Stimulated activated naive B cell treated with anti-CD40 and anti-IgM and Interleukin-4, amounts not matched to agents 10 μg/mL and 1 μg/mL and 100 μg/mL, for 72 hours (primary cell): ENCODE measurements at places on chromosomes 7 and 10.

- no peak for DNase-seq
Observed at GRCh38 chr10:69506487-69506833, 55.2 kb downstream of the TSPAN15 start.

GRCh38 chr10:63711867-63712716, 190.9 kb downstream of the REEP3 start:
- DNase-seq: no peak

- DNase-seq: no peak
Observed at GRCh38 chr10:15453457-15453856, 82.4 kb upstream of the FAM171A1 start.

DNA sequence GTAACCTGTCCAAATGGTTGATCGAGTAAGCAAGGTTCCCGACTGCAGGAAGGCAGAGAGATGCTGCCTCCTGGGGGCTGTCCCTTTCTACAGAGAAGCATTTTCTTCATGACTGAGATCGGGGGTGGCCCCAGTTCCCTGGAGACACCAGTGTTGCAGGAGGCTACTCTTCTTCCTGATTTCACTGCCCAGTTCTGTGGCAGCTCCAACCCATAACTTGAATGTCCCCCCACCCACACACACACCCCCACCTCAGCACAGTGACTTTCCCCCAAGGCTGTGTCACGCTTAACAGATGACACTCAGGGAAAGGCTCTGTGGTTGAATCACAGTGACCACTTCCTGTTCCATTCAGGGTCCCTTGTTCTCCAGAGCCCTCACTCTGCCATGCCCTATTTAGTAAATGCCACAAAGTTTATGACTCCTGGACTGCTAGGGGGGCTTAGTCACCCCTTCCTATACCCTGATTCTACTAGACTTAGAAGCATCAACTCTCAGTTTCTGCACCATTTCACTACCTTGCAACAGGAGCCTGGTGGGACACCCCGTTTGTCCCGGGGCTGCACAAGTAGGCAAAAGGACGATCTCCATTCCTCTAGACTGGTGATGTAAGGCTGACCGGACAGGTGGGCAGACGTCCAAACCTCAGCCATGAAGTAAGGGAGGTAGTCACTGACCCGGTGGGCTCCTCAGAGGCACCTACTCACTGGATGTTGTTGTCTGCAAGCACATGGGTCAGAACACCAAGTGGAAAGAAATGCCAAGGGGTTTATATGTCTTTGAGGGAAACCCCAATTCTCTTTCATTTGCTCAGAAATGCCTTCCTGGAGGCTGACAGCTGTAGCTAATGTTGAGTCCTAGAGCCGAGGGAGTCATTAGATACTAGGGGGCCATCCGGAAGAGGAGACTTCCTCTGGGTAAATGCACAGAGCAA, 31.3 kb upstream of the SMC3 start:
- DNase-seq: peak; percentile 92

GRCh38 chr7:137475966-137476365, 132.4 kb upstream of the PTN start:
- no peak for DNase-seq

- no peak for DNase-seq
Observed at GRCh38 chr10:118913825-118914224, 115.7 kb upstream of the NANOS1 start.

DNA sequence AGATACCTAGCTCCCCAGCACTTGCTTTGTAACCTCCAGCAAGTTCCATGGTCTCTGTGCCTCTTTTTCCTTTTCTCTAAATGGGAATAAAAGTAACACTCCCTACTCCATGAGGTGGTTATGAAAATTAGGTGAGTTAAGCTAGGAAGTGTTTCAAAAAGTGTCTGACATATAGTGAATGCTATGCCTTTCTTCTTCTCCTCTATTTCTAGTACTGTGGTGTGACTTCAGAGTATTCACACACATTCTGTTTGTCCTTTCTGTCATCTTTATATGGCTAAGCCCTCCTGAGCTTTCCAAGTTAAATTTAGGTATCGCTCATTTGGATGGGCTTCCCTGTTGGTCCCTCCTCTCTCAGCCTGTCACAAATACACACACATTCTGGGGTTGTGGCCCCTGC, 229.7 kb downstream of the EXOC4 start:
- DNase-seq: no peak

GRCh38 chr10:112775381-112775780, 174.7 kb upstream of the TCF7L2 start:
- DNase-seq: no peak
